Sigmoid colon (tissue), 7 donors: ENCODE measurements at places on chromosomes 12 and 14. TPM values are rescaled to one million over a fixed set of nuclear protein-coding genes. Genes with fewer than 3 reads are reported as not detected.

DNA sequence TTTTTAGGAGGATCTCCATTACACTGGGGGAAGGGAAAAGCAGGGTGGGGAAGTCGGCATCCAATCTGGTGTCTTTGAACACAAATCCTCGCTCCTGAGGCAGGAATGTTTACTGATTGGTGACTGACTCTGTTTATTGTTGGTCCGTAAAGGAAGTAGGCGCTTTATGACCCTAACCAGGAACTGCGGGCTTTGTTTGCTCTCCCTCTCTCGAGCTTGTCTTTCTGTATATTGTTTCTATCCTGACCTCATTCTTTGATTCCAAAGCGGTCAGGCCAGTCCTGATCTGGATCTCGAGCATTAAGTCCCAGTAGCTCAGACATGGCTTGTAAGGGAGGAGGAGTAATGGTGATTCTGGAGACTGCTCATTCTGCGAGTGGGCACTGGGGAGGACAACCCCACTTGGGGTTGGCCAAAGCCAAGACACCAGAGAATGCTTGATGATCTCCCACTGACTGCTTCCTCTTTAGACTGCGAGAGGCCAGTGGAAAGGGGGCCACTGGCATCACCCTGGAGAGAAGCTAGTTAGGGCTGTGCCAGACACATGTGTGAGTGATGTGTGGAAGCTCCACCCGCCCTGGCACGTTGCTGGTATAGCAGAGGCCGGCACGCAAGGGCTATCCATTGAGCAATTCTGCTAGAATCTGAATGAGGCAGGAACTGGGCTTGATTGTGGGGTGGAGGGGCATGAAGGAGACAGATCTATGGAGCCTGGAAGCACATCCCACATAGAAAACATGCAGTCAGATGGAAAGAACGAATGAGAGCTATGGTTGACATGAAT lies 194.6 kb downstream of the PAX9 start:
- DNase-seq = no peak

DNA sequence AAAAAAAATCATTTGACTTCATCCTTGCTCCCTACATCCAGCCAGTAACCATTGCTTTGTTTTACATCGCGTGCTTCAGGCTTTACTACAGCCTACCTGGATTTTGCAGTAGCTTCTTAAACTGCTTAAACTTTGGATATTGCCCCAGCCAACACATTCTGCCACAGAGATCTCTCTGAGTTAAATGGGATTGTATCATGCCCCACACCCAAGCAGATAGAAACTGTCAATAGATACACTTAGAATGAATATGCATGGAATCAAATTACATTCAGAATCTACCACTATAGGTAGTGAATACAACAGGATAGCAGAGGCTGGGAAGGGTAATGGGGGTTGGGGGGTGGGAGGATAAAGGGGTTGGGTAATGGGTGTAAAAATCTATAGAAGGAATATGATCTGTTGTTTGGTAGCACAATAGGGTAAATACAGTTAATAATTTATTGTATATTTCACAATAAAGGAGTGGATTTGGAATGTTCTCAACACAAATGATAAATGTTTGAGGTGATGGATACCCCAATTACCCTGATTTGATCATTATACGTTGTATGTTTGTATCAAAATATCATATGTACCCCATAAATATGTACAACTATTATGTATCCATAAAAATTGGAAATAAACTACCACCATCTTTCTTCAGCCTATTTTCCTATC lies 2.7 kb upstream of the MYRFL start:
- DNase-seq = no peak

DNA sequence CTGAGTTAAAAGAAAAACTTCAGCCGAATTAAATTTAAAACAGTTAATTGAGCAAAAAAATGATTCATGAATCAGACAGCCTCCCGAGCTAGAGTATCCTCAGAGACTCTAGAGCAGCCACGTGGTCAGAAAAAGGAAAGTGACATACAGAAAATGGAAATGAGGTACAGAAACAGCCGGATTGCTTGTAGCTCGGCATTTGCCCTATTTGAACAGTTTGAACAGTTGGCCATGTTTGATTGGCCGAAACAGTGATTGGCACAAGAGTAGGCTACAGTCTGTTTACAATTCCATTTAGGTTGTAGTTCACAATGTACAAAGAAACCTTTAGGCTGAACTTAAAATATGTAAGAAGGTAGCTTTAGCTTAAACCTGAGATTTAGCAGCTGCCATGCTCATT lies 12.9 kb upstream of the OXA1L start:
- no peak for DNase-seq

GRCh38 chr12:95553197-95553943 lies 2.1 kb upstream of the USP44 start:
- no peak for DNase-seq

DNA sequence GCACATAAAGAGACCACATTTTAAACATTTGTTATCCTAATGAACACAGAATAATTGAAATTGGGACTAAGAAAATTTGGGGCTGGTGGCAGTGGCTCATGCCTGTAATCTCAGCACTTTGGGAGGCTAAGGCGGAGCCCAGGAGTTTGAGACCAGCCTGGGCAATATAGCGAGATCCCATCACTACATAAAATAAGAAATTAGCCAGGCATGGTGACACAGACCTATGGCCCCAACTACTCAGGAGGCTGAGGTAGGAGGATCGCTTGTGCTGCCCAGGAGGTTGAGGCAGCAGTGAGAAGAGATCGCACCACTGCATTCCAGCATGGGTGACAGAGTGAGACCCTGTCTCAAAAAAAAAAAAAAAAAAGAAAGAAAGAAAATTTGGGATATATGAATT lies 59.7 kb downstream of the CPM start:
- DNase-seq = no peak

HSPB8 gene
- 448 TPM for total RNA-seq
